ENCODE measurements at places on chromosomes 3 and 15.

DNA sequence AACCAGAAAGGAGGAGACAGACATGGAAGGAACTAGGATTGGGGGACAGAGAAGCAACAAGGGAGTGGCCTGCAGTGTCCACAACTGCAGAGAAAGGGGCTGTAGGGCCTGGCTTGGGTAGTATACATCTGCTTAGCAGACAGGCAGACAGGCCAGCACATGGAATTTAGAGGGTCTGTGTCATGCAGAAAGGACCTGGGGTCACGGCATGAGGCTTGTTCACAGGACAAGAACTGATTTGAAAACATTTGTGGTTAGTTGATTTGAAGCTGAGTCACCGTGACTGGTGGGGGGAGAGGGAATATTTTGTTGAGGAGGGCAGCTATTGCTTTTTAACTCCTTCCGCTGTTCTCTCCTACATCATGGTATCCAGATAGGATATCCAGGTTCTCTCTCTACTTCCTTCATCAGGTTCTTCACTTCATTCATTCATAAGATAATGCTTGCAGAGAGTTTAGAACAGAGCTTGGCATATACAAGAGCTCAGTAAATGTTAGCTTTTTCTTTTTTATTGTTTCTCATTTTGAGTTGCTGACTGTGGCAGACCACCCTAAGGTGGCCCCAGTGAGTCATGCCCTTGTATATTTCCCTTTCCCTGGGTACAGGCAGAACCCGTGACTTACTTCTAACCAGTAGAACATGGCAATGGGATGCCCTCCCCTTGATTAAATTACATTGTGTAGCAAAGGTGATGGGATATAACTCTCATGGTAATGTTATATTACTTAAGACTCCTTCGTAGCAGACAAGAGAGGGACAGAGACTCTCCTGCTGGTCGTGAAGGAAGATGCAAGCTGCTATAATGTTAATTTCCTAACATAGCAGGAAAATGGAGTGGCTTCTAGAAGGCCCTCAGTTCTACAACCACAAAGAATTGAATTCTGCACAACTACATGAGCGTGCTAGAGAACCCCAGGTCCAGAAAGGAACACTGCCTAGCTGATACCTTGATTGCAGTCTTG, 95.0 kb upstream of the NMNAT3 start:
- no peak for DNase-seq

DNA sequence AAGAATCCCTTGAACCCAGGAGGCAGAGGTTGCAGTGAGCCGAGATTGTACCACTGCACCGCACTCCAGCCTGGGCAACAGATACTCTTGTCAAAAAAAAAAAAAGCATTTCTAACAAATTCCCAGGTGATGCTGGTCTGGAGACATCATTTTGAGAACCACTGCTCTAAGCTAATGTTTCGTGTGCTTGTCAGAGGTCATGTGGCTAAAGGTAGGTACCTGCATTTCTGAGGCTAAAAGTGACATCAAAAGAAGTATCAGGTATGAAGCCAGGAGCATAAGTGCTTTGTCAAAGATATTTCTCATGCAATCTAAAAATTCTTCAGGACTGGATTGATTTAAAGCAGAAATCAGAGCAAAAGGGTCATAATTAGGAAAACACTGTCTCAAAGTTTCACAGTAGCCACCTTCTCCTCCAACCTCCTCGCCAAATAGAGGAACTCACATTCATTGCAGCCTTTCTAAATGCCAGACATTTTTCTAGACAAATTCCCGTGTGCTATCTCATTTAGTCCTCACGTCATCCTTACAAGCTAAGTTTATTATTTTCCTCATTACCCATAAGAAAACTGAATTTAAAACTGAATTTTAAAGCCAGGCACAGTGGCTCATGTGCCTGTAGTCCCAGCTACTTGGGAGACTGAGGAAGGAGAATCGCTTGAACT, 25.7 kb upstream of the GSK3B start:
- DNase-seq: no peak

GRCh38 chr3:188390343-188390718, 236.4 kb downstream of the LPP start:
- DNase-seq: no peak

DNA sequence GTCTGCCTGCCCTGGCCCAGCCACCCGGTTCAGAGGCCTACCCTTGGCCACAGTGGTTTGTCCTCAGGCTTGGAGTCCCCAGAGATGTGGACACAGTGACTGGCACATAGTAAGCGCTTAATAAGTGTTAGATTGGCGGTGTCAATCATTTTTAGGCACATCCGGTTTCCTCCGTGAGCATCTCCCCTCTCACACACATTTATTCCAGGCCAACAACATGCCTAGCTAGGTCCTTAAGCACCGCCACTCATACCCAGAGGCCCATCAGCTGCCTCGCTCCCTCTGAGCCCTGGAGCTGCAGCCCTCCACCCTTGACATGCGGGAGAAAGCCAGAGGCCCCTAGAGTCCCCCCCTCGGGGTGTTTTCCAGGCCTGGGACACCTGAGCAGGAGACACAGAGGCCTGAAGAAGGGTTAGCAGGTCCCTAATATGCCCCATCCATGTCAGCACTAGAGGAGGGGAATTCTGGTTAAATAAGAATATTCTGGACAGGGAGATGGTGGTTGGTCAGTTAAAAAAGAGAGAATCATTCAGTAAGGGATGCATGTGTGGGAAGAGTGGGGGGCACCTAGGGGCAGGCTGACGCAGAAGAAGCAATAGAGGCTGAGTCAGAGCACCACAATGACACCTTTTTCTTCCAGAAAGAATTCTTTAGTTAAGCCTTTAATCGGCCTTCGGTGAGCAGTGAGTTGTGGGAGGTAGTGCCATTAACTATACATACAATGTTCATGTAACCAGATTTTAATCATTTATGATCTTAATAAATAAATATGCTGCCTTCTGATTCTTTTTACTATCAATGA, 22.3 kb downstream of the NR2F2 start:
- DNase-seq: no peak

- no peak for DNase-seq
Observed at GRCh38 chr3:155065537-155065936, 14.6 kb upstream of the MME start.

GRCh38 chr3:118900737-118901525, 133.7 kb downstream of the IGSF11 start:
- DNase-seq: no peak

DNA sequence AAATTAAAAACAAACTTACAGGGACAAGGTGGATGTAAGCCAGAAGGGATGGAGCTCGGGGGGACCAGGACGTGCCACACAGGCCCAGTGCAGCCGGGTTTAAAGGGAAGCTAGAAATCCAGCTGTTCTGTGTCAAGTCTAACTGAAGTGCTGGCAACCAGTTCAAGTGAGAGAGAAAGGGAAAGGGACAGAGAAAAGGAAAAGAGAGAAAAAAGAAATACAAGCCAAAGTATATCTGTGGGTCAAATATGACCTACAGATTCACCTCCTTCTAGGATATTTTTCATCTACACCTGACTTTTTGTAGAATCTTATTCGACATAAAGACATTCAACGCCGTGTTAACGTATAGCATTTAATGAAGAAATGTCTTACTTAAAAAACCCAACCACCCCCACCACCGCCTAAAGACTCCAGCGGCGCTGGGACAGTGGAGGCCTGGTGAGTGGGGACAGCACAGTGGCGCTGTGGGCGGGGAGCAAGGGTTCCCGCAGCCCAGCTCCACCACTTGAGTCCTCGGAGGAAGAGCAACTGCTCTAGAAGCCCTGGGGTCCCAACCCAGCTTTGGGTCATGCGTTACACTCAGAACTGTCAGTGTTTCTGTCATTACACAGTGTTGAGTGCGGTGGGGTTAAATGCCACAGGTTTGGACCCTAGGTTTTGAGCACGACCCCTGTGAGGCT, 62.3 kb downstream of the CHSY1 start:
- no peak for DNase-seq

GRCh38 chr3:12840591-12841148, 695 bp downstream of the RPL32 start:
- DNase-seq: no peak

GRCh38 chr3:97952872-97953271, 19.4 kb downstream of the RIOX2 start:
- no peak for DNase-seq

DNA sequence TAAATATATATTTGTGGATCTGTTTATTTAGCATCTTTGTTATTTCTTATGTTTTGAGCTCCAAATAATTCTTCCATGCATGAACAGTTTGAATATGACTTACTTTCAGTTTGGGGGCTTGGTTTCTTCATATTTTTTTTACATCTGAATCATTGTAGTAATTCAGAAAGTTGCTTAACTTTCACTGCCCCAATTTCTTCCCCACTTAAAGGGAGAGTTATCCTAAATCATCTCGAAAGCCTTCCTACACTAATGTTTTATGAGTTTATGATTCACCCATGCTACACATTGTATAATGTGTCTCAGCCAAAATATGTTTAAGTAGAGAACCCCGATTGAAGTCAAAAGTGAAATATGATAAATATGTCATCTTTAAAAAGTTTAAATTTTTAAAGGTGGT, 47.8 kb downstream of the SPRED1 start:
- DNase-seq: no peak

DNA sequence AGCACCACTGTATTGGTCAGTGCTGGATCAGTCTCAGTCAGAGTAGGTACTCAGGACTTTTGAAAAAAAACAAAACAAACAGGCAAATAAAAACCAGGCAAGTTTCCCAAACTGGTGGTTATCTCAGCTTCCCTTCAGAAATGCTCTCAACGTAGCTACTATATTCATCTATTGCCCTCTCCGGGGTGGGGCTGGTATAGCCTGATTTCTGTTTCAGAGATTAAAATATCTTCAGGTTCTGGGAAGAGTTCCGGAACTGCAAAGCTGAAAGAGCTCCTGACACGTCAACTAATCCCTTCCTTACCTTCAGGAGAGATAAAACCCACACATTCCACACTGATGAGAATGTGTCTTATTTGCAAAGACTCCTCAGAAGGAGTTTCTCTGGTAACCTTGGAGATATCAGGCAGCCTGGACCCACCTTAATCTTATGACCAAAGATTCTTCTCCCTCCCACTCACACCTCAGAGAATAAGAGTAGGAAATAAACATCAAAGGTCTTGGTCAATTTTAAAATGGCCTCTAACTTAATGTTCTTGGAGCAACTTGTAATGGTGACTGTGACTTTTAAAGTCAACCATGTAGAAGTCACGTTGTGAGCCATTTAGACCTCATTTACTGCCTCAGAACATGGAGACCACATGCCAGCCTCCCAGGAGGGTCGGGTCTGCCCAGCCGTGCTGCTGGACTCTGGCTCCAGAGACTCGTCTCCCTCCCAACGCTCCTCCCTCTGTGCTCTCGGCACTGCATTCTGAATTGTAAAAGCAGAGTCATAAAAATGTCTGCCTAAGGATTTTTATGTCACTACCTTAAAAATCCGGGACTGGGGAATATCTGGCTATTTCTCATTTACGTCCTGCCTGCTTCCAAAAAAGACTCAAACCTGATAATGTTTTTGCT, 53.8 kb downstream of the CDCP1 start:
- DNase-seq: no peak

GRCh38 chr3:143657391-143657790, 190.9 kb downstream of the SLC9A9 start:
- DNase-seq: no peak

GRCh38 chr3:72694398-72694797, 153.8 kb downstream of the SHQ1 start:
- no peak for DNase-seq

DNA sequence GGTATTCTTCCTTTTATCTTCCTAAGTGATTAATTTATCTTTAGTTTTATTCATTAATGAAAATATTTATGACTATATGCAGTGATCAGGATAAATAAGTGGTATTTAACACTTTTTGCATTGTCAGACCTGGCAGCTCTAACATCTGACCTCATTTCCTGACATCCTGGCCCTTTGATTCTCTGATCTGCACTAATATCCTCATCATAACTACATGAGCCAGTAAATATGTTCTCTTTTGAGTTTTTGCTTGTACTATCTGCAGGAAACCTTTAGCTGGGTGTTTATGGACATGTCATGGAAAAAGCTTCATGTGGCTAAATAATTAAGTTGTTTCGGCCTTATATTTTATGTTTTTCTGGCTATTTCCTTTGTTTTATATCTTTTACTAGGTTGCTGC, 10.5 kb downstream of the NKTR start:
- no peak for DNase-seq

- no peak for DNase-seq
Observed at GRCh38 chr15:53976844-53977392, 1.3 kb upstream of the UNC13C start.

GRCh38 chr3:36580716-36581115, 183.6 kb downstream of the DCLK3 start:
- DNase-seq: no peak

GRCh38 chr3:169278667-169279066, 384.8 kb downstream of the MECOM start:
- no peak for DNase-seq

- no peak for DNase-seq
Observed at GRCh38 chr3:29333576-29333975, 52.7 kb downstream of the RBMS3 start.

DNA sequence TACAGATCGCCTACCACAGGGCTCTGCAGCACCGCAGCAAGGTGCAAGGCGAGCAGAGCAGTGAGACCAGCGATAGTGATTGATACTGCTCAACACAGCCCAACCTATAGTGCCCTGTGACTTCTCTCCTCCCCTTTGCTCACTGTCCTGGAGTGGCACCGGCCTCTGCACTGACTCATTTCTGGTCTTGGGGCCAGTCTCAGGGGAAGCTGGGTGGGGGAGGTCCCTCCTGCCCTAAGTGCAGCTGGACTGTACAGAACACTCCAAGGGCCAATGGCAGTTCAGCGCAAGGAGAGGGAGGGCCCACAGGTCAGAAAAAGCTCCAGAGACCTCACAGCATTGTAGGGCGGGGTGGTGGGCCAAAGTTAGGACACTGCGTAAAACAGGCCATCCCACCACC, 2.5 kb upstream of the OGG1 start:
- no peak for DNase-seq

- DNase-seq: no peak
Observed at GRCh38 chr15:43183270-43183669, 1.9 kb upstream of the CCNDBP1 start.

DNA sequence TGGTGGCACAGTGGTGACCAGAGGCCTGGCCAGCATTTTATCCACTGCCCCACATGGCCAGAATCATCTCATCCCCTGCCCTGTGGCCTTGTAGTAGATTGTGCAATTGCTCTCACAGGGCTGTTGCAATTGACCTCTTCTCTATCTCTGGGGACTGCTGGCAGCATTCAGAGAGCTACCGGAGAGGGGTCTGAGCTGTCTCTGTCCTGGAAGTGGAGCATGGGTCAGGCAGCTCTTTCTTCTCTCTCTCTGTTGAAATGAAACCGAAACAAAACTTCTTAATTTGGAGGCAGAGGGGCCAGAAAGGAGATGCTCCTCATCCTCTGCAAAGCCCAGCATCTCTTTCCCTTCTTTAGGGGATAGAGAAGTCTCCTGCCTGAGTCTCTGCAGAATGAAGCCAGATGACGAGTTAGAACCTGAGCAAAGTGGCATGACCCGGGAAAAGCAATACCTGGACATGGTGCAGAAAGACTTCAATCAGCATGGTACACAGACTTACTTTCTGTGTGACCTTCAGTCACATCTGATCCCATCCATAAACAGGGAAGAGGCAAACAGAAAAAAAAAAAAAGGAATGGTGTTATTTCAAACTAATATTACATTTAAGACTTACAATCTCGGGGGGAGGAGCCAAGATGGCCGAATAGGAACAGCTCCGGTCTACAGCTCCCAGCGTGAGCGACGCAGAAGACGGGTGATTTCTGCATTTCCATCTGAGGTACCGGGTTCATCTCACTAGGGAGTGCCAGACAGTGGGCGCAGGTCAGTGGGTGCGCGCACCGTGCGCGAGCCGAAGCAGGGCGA, 144.5 kb upstream of the BCL6 start:
- no peak for DNase-seq

All from NCI-H1417 treated with DMSO at 0.1 percent for 48 hours (cell line).